DND-41 (cell line): ENCODE measurements at places on chromosomes 2 and 18.
A peak's percentile ranks its signal among the peaks of the same experiment; 100 is the strongest.

DNA sequence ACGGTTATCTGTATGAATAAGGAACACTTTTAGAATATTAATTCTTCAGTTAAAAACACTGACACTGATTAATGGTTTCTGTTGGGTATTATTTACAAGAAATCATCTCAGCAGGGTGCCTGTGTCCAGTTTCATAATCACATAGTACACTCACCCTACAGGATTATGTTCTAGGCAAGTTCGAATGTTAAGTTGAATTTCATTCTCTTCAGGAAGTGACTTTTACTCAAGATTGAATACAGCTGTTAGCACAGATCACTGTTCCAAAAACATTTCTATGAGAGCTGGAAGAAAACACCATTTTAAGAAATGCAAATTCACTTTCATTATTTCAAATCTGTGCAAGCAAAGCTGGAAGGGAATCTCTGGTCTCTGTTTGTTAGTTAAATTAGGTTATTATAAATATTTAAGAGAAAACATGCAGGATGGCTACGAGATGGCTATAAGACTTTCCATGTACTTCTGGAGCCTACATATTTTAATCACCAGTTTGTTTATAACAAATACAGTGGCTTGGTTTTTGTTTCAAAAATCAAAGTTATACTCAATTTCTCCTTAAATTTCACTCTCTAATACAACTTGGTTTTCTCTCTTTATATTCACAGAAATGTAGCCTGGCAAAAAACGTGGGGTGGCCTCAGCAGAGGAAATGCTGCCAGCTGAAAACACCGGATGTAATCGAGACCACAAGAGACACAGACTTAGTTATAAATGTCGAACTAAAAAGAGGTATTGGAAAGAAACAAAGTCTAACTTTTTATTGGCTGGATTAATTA is 65.8 kb downstream of the RBMS1 start:
- DNase-seq: peak; percentile 83
- H3K4me1 ChIP-seq: peaks cover 62% of the 10 kb centered on the region
- peak overlapping the region; percentile 45 for H3K4me3 ChIP-seq
- no peaks in the 10 kb centered on the region for H3K36me3 ChIP-seq
- peak overlapping the region; percentile 92 for H3K27ac ChIP-seq

- no peak overlapping the region for H3K27ac ChIP-seq
- no peaks in the 10 kb centered on the region for H3K27me3 ChIP-seq
- H3K36me3 ChIP-seq: no peaks in the 10 kb centered on the region
- no peak for DNase-seq
- no peaks in the 10 kb centered on the region for H3K4me1 ChIP-seq
These were observed 76.0 kb upstream of the DSG1 start for GRCh38 chr18:31241900-31242409.

- H3K4me3 ChIP-seq: no peak overlapping the region
- H3K36me3 ChIP-seq: no peaks in the 10 kb centered on the region
- no peaks in the 10 kb centered on the region for H3K4me1 ChIP-seq
- H3K27me3 ChIP-seq: no peaks in the 10 kb centered on the region
- no peak overlapping the region for H3K27ac ChIP-seq
These were observed 91.5 kb upstream of the TMEFF2 start for GRCh38 chr2:192286093-192286701.

DNA sequence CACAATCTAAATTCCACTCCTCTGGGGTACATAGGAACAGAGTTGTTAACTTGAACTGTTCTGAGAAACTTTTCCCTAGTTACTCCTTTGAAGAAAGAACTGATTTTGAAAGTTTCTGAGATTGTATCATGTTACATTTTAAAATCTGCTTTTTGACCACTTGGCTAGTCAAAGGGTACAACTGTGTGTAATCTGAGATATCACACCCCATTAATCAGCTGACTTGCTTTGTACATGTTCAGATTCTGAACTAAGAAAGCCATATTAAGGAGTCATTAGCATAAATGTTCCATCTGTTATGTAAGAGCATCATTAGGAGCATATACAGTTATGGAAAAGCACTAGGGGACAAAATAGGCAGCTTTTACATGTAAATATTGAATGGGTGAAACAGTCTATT is 3.8 kb upstream of the WDR35 start:
- no peak overlapping the region for H3K27ac ChIP-seq
- peaks cover 6% of the 10 kb centered on the region for H3K27me3 ChIP-seq
- H3K36me3 ChIP-seq: no peaks in the 10 kb centered on the region
- H3K4me1 ChIP-seq: no peaks in the 10 kb centered on the region
- no peak for DNase-seq
- no peak overlapping the region for H3K4me3 ChIP-seq
